ENCODE measurements at places on chromosomes 4 and X.

- peak; percentile 69 for DNase-seq
These were observed 36.9 kb downstream of the STARD8 start for GRCh38 chrX:68684291-68684918.

- peak; percentile 44 for DNase-seq
These were observed 172.1 kb upstream of the SLC7A11 start for GRCh38 chr4:138414202-138414601.

- no peak for DNase-seq
These were observed 39.4 kb downstream of the ZBTB49 start for GRCh38 chr4:4329496-4329895.

- DNase-seq, result no peak
These were observed 9.2 kb upstream of the CYTL1 start for GRCh38 chr4:5028480-5028879.

DNA sequence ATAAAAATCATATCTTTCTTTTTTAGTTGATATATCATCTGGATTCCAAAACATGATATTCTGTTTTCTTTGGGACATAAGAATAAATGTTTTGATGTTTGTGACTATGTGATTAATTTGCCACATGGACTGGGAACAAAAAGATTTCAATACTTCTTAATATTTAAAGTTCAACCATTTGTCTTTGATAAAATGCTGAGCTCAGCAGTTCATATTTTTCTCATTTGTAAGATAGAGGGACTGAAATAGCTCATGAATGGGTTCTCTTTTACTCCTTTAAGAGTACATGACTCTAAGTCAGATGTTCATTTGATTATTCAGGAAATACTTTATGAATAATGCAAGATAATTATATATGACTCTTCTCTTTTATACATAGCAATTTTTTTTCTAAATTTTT, 205.9 kb upstream of the FAM47A start:
- no peak for DNase-seq

DNA sequence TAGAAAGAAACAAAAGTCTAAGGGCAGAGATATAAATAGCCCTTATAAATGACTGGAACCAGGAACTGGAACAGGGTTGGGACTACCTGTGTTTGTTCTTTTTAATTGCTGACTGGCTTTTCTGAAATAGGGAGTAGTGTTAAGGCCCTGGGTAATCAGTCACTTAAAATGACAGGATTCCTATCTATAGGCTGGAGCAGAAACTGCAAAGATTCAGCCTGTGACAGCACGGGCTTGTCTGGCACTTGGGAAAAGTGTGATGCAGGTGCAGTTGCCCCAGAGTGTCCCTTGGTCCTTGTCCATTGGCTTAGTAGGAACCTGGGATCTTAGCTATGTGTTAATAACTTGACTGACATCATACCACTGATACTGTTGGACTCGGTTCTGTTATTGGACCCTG, 14.7 kb upstream of the PLAC8 start:
- no peak for DNase-seq

DNA sequence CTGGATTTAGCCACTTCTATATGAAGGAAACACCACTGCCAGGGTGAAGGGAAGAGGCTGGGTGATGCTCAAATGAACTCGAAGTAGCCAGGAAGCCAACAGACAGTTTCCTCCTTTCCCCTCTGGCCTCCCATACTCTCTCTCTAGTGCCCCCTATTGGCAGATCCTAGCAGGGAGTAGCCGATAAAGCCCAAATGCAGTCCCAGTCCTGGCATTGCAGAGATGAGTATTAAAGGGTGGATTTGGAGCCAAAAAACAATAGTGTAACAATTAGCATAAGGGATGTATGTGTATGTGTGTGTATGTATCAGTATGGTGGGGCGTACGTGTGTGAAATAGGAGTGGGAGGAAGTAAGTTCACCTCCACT, 213.8 kb upstream of the LDB2 start:
- no peak for DNase-seq

DNA sequence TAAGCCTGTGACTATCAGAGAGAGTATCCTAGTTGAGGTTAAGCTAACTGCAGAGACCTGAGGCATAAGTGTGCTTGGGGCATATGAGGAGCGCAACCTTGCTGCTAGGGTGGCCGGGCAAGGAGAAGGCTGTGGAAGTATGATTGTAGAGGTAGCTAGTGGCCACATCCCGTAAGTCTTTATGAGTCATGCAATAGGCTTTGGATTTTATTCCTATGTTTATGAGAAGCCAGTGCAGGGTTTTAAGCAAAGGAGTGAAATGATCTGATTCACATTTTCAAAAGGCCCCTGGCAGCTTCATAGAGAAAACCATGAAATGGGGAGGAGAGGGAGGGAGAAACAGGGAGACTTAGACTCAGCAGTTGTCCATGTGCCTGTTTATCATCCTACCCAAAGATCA, 92.1 kb upstream of the WDFY3 start:
- no peak for DNase-seq

GRCh38 chr4:177484613-177485021, 42.4 kb upstream of the AGA start:
- DNase-seq, result no peak

DNA sequence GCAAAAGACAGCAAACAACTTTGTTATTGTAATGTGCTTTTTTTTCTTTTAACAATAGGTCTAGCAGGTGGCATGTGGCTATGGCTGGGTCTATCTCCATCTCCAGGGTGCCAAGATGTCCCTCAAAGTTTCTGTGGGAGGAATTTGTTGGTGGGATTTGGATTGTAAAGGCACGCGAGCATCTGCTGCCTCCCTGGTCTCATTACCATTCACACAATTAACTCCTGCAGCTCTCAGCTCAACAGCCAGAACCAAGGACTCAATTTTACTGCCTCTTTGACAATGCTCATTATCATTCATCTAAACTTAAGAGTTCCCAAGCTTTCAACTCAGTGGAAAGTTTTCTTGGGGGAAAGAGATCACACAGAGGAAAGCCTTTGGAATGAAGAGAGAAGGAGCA, 10.9 kb upstream of the PCDH18 start:
- DNase-seq, result no peak

- no peak for DNase-seq
These were observed 43.6 kb downstream of the DRD5 start for GRCh38 chr4:9825049-9825448.

DNA sequence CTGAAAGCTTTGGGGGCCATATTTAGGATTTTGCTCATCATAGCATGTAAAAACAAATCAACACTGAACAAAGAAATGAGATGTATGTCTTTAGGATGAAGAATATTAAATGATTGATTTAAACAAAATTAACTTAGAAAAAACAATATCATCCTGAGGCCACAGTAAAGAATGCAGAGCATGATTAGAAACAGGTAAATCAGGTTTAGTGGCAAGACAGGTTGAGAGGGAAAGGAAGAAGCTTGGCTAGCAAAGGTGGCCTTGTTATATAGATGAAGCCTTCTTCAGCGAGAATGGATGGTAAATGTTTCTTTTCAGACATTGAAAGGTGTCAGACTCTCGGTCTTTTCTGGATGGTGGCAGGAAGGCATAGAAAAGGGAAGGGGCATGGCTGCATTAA, 11.9 kb upstream of the MAGEB16 start:
- DNase-seq, result no peak

DNA sequence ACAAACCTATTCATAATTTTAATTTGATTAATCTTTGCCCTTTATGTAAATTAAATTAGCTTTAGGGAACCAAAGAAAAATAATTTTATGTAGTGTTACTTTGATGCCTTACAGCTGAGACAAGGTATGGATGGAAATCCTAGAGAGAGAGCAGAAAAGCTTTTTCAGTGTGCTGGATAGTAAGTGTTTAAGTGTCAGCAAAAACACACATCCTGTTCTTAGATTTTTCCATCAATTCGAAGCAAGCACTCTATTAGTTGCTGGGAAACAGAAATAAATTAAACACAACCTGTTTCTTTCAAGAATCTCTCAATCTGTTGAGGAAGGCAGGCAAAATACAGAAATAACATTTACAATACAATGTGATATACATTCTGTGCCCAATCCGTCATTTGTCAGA, 327.8 kb downstream of the GALNTL6 start:
- DNase-seq, result no peak

- no peak for DNase-seq
These were observed 8.8 kb downstream of the PROM1 start for GRCh38 chr4:16075061-16075460.

GRCh38 chrX:22134681-22135080, 102.6 kb downstream of the PHEX start:
- DNase-seq, result no peak

DNA sequence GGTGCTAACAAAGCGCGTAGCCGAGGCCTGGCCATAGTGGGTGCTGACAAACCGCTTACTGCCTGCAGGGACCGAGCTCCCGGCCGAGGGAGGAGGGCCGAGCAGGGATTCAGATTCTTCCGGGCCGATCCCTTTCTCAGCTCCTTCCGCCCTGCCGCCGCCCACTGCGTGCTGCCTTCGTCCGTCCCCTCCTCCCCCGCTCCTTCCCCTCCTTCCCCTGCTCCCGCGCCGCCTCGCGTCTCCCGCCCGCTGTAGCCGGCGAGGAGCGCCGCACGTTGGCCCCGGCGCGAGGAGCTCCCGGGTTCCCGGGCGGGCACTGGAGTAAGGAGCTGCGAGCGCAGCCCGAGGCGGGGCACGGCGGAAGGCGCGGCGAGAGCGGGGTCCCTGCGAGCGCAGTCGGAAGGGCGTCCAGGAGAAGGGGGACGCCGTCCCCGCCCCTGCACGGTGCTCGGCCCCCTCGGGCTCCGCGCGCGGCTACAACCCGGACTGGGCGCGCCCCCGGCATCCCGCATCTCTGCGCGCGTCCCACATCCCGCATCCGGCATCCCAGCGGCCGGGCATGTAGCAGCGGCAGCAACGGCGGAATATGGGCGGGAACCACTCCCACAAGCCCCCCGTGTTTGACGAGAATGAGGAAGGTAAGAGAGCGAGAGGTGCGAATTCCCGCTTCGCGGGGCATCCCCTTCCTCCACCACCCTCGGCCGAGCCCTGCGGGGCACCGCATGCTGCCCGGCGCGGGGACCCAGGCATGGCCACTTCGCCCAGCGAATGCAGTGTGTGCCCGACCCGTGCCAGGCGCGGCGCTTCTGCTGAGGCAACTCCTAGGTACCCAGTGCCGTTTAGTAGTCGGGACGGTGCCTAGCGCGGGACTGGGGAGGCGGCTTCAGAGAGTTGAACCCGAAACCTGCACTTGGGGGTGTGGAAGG, at the start of gene STK32B:
Gene STK32B (plus strand): TSS at position 203 of the 926 bp plus-strand sequence.
- DNase-seq, result peak; percentile 59

DNA sequence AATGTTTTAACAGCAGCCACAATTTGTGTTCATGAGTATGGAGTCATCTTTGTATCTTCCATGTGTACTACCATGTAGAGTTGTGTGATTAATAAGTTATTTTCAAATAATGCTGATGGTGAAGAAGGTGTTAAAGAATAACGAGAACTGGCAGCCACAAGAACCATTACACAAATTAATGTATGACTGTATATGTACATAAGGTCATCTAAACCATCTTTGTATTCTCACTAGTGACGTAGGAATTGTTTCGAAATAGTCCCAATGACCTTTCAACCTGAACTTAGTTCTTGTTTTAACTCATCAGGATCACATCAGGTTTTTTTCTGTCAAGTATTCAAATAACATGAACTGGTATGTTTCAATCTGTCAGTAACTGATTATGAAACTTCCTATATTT, 48.3 kb upstream of the NOCT start:
- peak; percentile 97 for DNase-seq

- DNase-seq, result peak; percentile 68
These were observed 88.2 kb upstream of the TNIP3 start for GRCh38 chr4:121252224-121252806.

DNA sequence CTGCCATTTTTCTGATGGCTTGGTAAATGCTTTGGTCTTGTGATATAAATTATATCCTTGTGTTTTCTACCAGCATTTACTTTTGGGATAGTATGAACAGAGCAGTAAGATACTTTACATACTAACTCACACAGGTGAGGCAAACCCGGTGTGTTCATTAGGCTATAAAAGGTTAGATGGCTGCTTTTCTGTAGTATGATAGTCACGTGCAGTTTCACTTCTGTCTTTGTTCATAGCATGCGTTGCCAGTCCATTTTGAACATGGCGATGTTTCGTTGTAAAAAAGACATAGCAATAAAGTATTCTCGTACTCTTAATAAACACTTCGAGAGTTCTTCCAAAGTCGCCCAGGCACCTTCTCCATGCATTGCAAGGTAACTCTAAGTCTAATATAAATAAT, 88.4 kb downstream of the KLHL8 start:
- no peak for DNase-seq

- DNase-seq, result peak; percentile 42
These were observed 82.9 kb upstream of the MID1IP1 start for GRCh38 chrX:38718311-38718710.

- DNase-seq, result no peak
These were observed 1.3 kb downstream of the G3BP2 start for GRCh38 chr4:75671802-75672421.

All from inflammatory macrophage treated with lipopolysaccharide for 4 hours (primary cell).